Mesothelial cell of epicardium (in vitro differentiated cells): ENCODE measurements at places on chromosomes 5 and 9. TPM values are rescaled to one million over a fixed set of nuclear protein-coding genes. Genes with fewer than 3 reads are reported as not detected.

The PTGES gene
- total RNA-seq: 28.4 to 30.1 TPM (median 29.6 TPM) in 3 replicates

The ARHGEF37 gene
- total RNA-seq: 9.1 to 10.1 TPM (median 10.0 TPM) in 3 replicates

The ORM1 gene
- total RNA-seq: not detected in 3 replicates

The KLF9 gene
- total RNA-seq: 3.4 to 3.7 TPM (median 3.6 TPM) in 3 replicates

The GMCL2 gene
- not detected in 3 replicates for total RNA-seq

The SLC1A3 gene
- total RNA-seq: 55.0 to 59.4 TPM (median 56.3 TPM) in 3 replicates

- DNase-seq: no peak
These were observed 184.4 kb upstream of the IER5L start for GRCh38 chr9:129362287-129363000.

- peak; percentile 52 for DNase-seq
These were observed 61.1 kb upstream of the ARAP3 start for GRCh38 chr5:141742866-141743851.

DNA sequence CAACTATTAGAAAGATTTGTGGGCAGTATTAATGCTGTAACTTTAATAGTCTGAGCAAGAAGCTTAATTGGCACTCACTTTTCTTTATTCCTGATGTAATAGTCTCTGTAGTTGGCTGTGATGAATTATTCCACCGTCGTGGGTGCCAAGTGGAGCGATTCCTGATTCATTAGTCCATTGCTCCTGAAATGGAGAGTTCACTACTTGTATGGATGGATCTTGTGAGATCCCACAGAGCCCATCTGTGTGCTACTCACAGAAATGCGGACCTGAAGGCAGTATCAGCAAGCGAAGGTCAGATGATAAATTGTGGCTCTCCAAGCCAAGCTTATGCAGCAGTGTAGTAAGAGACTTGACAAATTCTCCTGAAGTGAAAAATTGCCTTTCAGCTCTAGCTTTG, 212.2 kb downstream of the CHSY3 start:
- no peak for DNase-seq

DNA sequence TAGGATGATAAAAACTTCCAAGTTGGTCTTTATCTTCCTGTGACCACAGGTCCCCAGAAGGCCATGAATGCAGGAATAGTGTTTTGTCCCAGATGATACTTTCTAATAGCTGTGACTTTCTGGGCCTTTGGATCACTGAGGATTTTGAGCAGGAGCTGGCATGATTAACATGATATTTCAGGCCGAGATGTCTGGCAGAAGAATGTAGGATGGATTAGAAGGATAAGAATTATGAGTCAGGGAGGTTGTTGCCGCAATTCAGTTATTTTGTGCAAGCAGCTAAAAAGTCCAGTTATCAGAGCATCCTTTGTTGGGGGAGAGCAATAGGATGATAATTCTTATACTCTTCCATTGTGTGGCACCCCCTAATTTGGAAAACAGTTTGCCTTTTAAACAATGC, 189.7 kb downstream of the PSAT1 start:
- no peak for DNase-seq

- DNase-seq: no peak
These were observed 67.2 kb upstream of the TRIO start for GRCh38 chr5:14075937-14076336.

DNA sequence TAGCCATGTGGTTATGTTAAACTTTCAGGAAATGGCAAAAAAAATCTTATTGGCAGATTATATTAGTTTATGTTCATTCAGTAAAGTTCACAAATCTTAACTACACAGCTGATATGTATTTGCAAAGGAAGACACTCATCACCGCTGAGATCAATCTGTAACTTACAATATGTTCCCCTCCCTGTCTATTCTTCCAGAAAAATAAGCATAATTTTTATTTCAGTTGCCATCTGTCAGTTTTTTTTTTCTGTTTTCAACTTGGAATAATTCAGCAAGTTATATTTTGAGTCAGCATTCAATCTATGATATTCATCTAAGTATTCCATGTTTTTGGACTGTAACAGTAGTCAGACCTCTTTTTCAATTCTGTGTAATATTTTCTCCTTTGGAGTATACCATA, 1019.9 kb upstream of the PTPRD start:
- no peak for DNase-seq

- DNase-seq: no peak
These were observed 26.2 kb downstream of the SNX24 start for GRCh38 chr5:122871661-122872060.

GRCh38 chr9:131226226-131226625, 50.1 kb downstream of the FAM78A start:
- no peak for DNase-seq
